ENCODE measurements at places on chromosomes 2 and 18.

GRCh38 chr2:146853741-146854444, 990.9 kb upstream of the ACVR2A start:
- DNase-seq: peak; percentile 80

DNA sequence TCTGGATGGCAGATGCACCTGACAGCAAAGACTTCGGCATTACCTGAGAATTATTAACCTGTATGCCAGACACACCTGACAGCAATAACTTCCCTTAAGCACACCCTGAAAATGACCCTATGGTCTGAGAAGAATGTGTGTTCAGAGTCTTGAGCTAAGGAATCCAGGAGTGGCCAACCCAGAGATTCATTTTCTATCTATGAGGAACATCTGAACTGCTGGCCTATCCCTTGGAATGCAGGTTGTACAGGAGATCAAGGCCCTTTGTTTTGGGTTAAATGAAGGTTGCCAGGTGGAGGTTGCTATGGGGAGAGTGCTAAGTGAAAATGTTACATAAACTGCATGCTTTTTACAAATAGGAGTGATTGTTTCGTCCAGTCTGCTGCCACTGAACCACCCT, 200.9 kb upstream of the MEIS1 start:
- no peak for DNase-seq

DNA sequence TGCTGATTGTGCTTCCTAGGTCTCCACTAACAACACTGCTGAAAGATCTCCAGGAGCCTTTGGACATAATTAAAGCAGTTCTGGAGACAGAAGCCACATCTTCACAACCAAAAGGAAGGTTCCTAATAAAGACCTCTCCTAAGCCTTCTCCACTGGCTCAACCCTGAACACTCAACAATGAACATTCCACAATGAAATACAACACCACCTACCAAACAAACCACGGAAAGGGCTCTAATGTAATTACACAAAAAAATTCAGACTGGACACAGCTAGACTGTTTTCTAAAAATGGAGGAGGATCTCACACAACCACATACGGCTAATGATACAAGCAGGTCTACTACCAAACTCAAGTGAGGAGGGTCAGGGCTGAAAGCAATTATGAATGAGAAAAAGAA, 43.6 kb downstream of the NOL10 start:
- no peak for DNase-seq

- no peak for DNase-seq
These were observed 220.8 kb downstream of the TFCP2L1 start for GRCh38 chr2:121064186-121064585.

GRCh38 chr2:4324531-4324930, 621.2 kb downstream of the DCDC2C start:
- DNase-seq: no peak

DNA sequence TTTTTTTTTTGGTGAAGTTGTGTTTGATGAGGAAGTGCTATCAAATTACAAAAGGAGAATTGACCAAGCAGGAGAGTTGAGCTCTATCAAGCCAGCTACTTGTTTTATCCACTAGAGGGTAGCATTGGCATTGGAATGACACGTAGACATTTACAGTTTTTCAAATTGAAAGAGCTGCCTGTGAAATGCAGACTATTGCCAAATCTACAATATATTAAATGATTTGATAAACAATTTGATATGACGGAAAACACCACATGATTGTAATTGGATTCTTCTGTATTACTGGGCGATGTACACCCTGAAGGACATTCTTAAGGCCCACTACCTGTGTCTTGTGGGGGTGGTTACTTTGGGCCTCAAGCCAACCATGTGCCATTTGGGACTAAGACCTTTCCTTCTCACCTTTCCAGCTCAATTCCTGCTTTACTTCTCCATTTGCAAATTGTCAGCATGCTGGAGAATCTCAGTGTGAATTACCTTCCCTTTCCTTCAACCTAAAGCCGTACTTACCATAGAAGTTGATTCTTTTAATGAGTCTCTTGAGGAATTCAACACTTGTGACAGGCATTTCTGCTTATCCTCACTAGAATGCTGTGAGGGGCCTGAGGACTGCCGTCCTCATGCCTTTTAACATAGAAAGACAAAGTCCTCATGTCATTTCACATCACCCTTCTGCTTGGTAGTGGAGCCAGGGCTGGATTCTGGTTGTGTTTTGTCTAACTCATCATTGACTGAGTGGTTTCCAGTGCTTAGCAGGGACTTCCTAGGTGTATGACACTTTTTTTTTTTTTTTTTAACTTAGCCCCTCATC, 134.8 kb upstream of the THUMPD2 start:
- DNase-seq: peak; percentile 49
